ENCODE measurements at places on chromosomes 11 and 22.

GRCh38 chr11:78961937-78962701 is 387.5 kb upstream of the NARS2 start:
- DNase-seq: no peak

GRCh38 chr11:120248551-120249278 is 8.8 kb downstream of the POU2F3 start:
- no peak for DNase-seq

- DNase-seq: no peak
Measured at GRCh38 chr11:104333977-104334376, 170.0 kb upstream of the PDGFD start.

DNA sequence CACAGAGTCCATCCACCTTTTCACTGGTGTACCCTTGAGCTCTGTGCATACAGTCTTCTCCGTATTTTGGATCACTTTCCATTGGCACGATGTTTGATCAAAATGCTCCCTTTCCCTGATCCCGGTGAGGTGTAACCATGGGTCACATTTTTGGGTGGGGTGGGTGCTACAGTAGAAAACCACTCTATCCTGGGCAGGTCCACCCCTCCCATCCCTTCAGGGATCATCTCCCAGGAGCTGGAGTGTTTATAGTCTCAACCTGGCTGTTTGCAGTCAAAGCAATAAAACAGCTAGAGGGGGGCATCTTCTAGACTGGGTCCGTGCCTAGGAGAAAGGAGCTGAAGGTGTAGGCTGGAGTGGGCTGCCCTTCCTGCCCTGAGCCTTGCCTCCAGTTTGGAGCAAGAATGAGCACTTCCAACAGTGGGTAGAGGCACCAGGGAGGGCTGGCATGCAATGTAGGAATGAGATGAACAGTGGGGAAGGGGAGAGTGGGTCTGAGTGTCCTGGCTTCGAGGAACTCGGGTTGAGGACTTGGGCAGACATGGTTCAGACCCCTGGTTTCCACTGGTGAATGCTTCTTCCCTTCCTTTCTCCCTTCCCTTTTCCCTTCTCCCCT is 38.8 kb downstream of the RNF141 start:
- DNase-seq: no peak

DNA sequence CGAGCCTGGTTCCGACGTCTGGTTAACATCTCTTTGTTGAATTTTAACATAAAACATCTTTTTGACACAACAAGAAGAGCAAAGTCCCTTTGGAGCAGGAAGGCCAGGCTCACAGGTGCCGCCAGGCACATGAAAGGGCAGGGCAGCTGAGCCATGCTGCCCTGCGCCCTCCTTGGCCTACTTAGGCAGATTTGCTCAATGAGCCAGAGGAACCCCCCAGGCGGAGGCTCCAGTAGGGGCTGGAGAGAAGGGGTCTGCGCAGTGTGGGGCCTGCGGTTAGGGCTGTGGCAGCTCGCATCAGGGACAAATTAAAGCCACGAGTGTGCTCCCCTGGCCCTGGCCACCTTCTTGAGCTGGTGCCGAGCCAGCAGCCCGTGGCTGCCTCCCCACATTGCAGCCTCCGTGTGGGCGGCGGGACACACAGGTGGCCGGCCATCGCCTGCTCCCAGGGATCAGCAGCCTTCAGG is 9.9 kb upstream of the SLC22A12 start:
- no peak for DNase-seq

GRCh38 chr22:37824674-37825641 is 1.8 kb downstream of the GALR3 start:
- no peak for DNase-seq

- no peak for DNase-seq
Measured at GRCh38 chr11:90884181-90884580, 661.3 kb upstream of the CHORDC1 start.

DNA sequence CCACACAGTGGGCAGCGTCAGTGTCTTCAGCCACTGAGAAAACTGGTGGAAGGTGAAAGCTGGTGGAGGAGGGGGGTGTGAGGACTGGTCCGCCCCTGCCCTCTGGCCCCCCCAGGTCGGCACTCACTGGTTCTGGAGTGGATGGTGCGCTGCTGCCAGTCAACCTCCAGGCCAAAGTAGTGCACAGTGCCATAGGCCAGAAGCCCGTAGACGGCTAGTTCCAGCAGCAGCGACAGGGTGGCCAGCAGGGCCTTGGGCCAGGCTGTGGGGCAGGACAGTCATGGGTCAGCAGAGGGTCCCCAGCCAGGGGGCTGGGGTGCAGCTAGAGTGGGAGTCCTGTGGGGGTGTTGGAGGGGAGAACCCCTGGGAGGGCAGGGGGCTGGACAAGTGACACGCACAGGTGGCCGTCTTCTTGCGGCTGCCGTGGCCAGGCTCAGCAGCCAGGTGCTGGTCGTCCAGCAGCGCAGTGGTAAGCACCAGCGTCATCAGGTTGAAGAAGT is 2.2 kb downstream of the LMF2 start:
- DNase-seq: no peak

DNA sequence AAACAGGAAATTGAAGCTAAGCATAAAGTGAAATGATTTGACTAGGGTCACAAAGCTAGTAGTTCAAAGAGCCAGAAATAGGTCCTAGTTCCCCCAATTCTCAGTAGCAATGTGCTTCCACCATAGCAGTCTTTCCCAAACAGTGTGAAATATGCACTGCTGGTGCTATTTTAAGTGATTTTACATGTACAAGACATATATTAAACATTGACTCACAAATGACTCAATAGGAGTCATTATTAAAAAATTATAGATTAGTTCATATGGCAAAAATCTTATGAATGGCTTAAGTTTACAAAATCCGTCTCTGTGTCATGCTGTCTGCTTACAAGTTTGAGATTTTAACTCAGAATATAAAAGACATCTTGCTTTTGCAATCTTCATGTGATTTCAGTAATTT is 21.4 kb downstream of the KIF18A start:
- no peak for DNase-seq

DNA sequence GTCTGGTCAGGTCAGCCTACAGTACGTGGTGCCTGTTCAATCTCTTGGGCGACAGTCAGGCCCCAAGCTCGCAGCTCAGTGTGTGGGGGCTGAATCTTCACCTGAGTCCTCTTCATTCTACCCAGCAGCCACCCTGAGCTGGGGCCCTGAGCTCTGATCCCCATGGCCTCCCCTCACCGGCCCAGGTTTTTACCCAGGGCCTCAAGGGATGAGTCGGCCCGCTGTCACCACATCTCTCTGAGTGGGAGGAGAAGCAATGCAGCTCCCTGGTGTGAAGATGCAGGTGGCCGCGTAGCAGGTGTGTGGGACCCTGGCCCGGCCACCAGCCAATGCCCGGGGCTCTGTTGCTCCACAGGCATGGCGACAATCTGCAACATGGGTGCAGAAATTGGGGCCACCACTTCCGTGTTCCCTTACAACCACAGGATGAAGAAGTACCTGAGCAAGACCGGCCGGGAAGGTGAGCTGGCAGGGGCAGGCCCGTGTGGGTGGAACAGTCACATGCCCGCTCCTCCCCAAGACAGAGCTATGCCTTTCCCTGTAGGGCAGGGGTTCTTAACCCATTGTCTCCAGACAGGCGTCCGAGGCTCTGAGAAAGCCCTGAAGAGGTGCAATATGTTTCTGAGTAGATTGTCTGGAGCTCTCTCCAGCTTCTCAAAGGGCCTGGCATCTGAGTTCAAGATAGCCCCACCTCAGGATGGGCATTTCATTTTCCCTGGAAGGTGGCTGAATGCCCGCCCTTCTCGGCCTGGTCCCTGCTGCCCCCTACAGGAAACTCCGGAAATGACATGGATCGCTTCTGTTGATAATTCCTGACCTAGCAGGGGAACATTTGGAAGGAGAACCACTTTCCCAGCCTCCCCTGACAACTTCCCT is 26.9 kb downstream of the POLR3H start:
- DNase-seq: no peak

DNA sequence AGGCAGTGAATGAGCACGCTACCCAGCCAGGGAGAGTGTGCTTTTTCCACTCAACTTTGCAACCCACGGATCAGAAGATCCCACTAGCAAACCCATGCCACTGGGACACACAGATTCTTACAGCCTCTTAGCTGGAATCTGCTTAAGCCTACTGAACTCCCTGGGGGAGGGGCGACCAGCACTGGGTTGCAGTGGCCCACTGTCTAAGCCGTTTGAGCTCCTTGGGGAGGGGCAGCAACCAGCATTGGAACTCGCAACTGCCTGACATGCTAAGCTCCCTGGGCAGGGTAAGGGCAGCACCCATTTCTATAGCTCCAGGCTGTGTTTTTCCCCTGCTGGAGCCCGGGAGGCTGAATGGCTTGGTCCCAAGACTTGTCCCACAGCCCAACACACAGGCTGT is 99.6 kb downstream of the FAM168A start:
- no peak for DNase-seq

DNA sequence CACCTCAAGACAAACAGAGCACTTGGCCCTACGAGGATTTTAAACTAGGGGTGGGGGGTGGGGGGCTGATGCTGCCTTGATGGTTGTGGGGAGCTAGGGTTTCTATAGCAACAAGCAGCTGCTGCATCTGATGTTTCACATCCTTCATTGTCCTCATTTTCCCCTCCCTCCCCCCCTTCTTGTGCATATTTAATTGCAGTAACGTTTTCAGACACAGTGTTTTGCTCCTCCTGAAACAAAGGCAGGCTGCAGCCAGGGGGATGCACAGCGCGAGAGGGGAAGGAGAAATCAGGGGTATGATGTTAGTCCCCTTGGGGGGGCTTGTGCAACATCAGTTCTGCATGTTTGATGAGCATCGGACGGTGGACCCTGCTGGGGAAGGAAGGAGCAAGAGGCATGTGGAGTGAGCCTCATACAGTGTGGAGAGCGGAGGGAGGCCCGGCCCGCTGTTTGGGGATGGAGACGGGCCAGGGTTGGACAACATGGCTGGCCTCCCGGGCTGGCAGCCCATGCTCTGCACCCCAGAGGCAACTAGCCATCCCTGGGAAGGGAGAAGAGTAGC is 208.3 kb downstream of the CEP164 start:
- no peak for DNase-seq

DNA sequence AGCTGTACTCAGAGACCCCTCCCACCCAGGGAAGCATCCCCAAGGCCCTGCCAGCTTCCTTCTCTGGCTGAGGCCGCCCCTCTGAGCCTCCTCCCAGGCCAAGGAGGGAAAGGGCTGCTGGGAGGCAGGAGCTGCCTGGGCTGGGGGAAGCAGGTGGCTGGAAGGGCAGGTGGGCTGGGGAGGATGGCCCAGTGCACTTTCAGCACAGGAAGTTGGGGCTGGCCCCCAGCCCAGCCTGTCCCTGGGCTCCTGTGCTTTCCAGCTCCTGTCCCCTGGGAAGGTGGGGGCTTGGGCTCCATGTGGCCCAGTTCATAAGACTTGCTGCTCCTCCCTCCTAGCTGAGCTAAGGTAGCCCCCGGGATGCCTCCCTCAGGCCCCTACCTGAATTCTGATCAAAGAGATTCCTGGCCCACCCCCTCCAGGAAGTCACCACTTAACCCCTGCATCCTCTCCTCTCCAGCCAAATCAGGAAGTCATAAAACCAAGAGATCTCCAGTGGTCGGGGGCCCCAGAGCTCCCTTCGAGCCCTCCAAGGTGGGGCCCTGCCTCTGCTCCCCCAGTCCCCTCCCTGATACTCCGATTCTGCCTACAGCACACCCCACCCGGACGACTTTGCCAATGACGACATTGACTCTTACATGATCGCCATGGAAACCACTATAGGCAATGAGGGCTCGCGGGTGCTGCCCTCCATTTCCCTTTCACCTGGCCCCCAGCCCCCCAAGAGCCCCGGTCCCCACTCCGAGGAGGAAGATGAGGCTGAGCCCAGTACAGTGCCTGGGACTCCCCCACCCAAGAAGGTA is 4.9 kb downstream of the PPP1CA start:
- no peak for DNase-seq

DNA sequence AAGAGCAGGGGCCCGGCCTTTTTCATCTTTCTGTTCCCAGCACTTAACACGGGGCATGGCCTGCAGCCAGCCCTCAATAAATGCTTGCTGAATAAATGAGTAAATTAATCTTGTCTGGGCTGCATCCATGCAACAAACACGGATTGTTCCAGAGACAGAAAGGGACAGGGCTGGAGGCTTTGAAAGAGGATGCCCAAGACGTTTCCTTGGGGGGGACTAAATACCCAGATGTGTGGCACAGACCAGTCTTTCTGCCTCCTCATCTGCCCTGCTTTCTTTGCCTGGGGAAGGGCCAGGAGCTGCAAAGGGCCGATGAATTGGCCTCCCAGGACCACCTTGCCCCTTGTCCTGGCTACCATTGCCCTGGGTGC is 40.4 kb downstream of the SHISAL1 start:
- DNase-seq: no peak

GRCh38 chr11:77068457-77069335 is 1.9 kb downstream of the CAPN5 start:
- no peak for DNase-seq

GRCh38 chr22:47000888-47001287 is 238.4 kb downstream of the TBC1D22A start:
- no peak for DNase-seq

GRCh38 chr11:105042178-105042577 is 3.0 kb downstream of the CARD16 start:
- no peak for DNase-seq

GRCh38 chr11:17570034-17570433 is 23.0 kb downstream of the OTOG start:
- DNase-seq: no peak

- DNase-seq: no peak
Measured at GRCh38 chr22:44580176-44581095, 82.4 kb upstream of the RTL6 start.

GRCh38 chr22:32617271-32617670 is 142.7 kb downstream of the FBXO7 start:
- DNase-seq: no peak

DNA sequence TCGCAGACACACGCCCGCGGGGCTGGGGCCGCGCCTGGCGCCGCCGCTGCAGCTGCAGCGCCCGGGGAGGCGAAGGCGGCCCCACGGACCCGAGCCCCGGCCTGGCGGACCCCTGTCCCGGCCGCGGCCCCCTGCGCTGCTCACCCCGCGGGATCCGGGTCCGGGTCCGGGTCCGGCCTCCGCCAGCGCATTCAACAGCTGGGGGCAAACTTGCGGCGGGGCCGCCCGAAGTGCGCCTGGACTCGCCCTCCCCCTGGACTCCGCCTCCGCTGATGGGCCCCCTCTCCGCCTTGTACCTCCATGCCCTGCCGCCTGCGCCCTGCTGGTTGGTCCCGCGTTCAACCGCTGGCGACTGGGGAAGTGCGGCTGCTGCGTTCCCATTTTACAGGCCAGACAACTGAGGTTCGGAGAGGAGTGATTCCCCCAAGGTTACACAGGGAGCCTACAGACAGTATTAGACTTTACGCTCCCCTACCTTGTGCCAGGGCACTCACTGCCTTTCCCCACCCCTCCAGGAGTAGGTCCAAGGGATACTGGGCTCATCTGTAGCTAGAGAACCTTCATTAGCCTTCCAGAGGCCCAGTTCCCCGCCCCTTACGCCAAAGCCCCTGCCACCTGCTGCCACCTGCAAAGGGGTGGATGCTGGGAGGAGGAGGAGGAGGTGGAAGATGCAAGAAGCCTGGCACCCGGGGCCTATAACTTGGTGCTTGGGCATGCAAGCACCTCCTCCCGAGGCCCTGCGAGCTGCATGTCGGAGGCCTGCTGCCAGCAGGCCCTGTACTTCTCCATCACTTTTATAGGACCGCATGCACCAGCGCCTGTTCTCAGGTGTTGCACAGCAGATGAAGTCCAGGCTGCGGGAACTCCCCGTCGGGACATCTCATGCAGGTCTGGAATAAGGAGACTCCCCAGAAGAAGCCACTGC is 694 bp upstream of the ELFN2 start:
- no peak for DNase-seq
